Activated naive CD8-positive, alpha-beta T cell treated with anti-CD3 and anti-CD28 coated beads, Interleukin-2, amount 50 U/mL, for 16 hours (primary cell): ENCODE measurements at places on chromosomes 2 and 18.

DNA sequence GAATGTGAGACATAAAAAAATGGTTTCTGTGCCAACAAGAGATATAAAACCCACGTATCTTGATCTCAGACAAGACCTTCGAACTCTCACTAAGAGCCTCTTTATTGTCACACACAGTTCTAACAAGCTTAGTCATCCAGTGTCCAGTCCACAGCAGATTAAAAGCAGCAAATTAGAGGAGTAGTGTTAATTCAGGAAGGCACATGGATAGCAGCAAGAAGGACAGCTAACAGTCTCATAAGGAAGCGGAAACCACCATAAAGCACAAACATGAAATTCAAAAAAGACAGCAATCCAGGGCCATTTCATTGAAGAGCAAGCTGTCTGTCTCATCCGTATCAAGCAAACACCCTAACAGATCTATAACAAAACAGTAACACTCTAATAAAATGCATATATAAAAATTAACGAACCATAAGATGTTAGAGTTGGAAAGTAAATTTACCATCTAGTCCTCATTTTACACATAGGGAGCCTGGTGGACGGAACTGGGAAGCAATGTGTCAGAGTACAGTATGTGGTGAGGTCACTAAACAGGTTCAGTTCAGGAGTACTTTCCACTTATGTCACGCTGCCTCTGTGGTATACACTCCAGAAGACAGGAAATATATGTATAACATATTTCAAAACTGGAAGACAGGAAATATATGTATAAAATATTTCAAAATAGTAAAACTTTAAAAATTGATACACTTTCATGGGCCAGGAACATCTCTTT lies 18.3 kb downstream of the AAK1 start:
- DNase-seq, result no peak

DNA sequence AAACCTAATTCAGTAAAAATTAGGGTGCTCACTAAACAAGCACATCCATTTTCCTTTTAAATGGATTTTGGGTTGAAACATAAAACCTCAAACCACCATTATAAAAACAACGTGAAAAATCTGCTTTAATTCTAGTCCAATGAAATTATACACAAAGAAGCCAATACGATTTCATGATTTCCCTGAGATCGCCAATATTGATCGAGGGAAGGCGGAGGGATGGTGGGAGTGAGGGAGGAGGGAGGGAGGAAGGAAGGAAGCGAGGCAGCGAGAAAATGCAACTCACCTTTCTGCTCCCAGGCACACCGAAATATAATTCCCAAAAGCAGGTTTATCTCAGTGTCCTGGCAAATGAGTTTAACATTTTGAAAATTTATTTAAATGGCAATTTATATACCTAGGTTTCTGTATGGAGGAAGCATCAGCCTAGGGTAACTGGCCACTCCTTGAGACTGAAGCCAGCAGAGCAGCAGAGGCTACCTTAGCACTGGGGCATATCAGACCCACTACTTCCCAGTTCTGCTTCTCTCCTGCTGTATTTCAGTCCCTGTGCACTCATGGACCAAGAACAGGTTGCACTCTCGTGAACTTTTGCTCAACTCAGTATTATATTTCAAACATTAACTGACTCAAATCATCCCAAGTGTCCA lies 2.3 kb upstream of the ONECUT2 start:
- no peak for DNase-seq

DNA sequence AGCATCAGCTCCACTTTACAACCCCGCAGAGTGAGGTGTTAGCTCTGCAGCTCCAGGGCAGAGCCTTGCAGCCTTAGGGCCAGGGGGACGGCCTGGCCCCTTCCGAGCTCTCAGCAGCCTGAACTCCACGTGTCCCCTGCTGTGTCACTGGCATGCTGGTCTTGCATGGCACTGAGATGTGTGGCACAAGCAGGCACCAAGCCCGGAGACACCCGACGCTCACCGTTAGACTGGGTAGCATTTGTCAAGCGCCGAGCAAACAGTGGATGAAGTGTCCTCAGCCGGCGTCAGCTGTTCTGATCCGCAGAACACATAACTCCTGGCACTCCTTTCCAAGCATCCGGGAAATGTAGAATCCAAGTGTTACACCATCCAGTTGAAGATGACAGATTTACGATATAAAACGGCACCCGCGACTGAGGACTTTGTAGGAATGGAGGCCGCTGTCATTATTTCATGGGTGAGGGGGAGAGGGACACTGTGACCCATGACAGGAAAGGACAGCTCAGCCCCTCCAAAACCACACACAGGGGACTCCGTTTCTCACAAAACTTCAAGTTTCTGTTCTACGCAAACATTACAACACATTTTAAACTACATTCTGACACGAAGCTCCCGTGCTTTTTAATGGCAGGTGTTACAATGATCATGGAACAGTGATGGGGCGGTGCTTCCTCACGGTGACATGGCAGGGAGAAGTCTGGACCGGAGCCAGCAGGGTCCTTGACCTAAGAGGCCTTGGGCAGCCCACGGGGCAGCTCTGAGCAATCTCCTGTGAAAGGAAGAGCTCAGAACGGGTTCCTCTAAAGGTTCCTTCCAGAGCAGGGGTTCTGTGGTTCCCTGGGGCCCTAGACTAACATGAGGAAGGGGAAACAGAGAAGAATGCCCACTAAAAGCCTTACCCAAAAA lies 89.4 kb downstream of the HDAC4 start:
- DNase-seq, result no peak

- no peak for DNase-seq
These were observed 11.8 kb downstream of the IGFBP2 start for GRCh38 chr2:216644842-216645635.

DNA sequence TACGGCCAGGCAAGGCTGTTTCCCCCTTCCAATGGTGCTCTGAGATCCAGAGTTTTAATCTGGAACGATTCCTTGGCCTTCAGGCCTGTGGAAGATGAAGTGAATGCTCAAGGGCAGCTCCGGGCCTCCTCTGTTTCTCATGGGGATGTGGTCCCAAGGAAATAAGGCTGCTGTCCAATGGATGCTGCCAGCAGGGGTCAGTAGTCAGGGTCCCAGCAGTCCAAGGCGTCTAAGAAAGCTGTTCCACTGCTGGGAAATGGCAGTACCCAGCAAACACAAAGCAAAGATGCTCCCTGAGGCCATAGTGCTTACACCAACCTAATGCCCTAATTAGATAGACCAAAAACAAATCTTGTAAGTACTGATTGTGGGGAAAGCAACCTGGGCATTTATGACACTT lies 12.5 kb downstream of the NMS start:
- no peak for DNase-seq

- DNase-seq, result no peak
These were observed 38.8 kb downstream of the LIMS1 start for GRCh38 chr2:108573061-108573460.

DNA sequence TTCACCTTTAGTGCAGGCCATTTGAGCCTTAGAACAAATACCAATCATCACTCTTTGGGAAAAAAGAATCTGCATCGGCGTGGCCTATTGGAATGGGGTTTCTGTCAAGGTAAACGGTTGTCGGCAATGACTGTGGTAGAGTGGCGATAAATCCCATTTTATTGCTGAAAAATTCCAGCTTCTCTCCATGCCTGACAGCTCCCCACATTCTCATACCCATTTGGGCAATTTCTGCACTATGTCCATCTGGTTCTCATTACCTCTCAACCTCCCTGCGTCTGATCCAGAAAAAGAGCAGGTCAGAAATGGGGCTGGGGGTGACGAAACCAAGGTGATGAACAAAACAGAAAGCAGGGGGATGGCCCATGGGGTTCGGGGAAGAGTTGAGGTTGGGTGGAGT lies 254.0 kb downstream of the MEIS1 start:
- no peak for DNase-seq

- DNase-seq, result no peak
These were observed 148.8 kb downstream of the EPHA4 start for GRCh38 chr2:221423210-221423804.

- no peak for DNase-seq
These were observed 43.5 kb downstream of the GORASP2 start for GRCh38 chr2:170972296-170973224.

DNA sequence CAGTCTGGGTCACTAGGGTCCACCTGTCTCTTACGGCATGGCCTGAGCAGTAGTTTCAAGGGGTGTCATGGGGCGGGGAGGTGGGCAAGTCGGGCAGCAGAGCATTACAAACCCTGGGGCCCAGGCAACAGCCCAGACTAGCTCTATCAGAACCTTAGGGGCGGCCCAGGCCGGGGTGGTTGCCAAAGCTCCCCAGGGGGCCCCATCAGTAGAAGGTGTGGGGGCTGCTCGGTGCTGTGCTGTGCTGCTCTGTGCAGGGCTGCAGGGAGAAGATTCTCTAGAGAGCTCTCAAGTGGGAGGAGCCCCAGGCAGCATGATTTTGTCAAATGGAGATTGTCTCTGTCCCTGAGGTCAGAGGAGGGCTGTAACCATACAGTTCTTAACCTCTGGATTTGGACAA lies 36.4 kb upstream of the SLC14A1 start:
- no peak for DNase-seq

- no peak for DNase-seq
These were observed 39.8 kb downstream of the FAM98A start for GRCh38 chr2:33559328-33559727.

- no peak for DNase-seq
These were observed 103.1 kb upstream of the ALKAL2 start for GRCh38 chr2:390959-391358.

- DNase-seq, result no peak
These were observed 790.5 kb downstream of the RNF144A start for GRCh38 chr2:7707723-7708122.

GRCh38 chr2:15973481-15974401 lies 33.4 kb downstream of the MYCN start:
- no peak for DNase-seq
